T follicular helper cell (primary cell): ENCODE measurements at places on chromosomes 7 and 10.

- no peak for DNase-seq
Observed at GRCh38 chr7:49692516-49692915, 80.9 kb upstream of the VWC2 start.

DNA sequence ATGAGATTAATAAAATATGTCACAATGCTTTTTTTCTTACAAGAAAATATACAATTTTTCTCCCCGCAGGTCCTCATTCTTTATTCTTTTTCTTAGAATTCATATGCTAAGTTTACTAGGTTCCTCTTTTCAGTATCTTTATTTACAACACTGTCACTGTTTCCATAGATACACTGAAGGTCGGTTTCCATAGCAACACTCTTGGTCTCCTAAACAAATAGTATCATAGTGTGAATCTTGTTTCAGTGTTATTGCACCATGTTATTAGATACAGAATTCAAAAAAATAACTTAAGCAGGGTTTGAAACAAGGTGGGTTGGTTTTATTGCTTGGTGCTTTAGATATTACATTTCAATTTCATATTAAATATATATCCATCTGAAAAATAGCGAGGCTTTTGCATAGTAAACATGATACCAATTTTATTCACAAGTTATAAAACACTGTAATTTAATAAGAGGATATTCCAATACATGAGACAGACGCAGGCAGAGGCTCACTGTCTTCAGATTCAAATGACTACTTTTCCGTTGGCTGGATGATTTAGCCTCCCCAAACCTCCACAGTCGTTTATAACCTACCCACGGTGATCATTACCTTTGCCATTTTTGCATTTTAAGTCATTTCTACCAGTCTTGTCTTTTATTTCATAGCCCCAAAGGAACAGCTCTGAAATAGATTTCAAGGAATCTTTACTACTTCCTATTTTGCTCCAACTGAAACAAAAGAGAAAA lies 88.9 kb upstream of the KLF6 start:
- DNase-seq: peak; percentile 16

DNA sequence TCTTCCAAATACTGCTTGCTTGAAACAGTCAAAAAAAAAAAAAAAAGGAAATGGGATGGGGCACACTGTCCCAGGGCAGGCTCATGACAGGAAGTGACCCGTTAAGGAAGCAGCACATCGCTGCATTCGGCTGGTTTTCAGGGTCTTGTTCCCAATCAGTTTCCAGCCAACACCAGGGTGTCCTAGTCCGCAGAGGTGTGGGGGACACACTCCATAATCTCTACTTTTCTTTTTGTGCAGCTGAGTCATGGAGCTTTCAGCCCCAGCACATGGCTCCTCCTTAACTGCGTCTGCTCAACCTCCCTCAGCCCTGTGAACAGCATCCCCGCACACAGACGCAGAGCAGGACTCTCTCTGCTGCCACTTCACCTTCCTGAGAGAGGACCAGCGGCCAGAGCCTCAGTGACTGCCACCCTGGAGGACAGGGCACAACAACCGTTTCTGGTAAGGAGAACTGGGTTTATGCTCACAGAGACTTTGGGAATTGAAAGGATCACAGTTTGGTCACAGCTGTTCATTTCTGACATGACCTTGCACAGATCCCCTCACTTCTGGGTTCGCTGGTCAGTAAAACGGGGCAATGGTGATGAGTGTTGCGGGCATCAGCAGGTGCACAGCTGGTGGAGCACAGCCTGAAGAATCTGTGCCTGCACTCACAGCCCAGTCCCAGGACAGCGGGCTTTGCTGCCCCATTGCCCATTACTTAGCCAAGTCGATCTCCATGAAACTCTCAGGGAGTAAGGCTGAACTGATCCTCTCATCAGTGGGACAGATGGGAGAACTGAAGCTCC lies at the start of gene GIMAP5:
TSS of gene GIMAP5 (plus strand) at position 154 of the 791 bp plus-strand sequence. CDS start 3,467 bp downstream, outside the sequence.
- DNase-seq: peak; percentile 32

DNA sequence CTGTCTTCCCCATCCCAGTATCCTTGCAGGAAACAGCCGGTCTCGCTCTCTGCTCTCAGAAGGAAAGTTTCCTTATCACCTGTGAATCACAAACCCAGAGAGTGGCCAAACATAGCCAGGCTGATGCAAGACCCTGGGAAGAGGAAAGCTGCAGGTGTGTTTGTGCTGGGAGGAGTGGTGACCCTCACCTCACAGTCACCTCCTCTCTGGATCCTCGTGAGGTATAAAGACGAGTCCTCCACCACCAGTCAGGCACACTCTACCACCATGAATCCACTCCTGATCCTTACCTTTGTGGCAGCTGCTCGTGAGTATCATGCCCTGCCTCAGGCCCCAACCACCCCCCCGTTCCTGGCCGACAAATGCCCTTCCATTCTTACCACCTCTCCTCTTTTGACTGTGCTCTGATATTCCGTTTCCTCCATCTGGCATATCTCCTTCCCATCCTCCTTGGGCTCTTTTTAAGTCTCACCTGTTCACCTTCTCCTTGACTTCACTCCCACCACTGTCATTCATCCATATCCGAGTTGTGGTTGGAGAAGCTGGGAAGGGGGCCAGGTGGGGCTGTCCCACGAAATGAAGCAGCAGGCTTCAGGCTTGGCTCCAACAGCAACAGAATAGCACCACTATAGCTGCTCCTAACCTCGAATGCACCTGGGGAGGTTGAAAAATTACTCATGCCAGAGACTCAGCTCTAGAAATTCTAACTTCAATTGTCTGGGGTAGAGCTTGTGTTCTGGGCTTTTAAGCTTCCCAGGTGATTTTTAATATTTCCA lies at the start of gene PRSS1:
TSS of gene PRSS1 (plus strand) at position 255 of the 776 bp plus-strand sequence. CDS start at position 268, 13 bp downstream.
- no peak for DNase-seq

GRCh38 chr7:139745678-139746143 lies 32.1 kb downstream of the HIPK2 start:
- DNase-seq: no peak

- no peak for DNase-seq
Observed at GRCh38 chr10:55224007-55224781, 423.2 kb upstream of the PCDH15 start.

GRCh38 chr10:131259535-131259934 lies 52.0 kb downstream of the TCERG1L start:
- no peak for DNase-seq

DNA sequence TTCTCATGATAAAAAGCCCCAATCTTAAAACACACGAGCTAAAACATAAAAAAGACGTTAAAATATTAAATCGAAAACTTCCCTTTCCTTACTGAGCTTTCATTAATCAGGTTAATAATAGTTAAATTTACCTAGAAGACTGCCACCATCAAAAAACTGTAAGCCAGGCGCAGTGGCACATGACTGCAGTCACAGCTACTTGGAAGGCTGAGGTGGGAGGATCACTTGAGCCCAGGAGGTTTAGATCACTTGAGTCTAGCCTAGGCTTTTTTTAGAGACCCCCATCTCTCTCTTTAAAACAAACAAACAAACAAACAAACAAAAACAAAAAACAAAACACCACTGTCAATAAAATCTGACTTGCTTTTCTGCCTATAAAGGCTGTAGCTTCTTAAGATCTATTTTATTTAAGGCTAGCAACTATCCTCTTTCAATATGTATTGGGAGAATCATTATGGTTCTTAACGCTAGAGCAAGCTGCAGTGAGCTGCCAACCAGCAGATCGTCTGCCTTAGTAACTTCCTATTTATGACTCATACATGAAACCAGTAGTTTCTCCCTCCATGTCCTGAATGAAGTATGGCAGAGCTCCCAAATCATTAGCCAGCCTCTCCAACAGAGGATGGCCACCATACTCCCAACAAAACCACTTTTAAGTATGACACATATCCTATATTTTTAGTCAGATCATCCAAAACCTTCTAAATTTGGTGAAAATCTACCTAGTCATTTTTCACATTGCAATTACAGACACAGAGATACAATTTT lies 163.7 kb downstream of the SRPK2 start:
- no peak for DNase-seq

DNA sequence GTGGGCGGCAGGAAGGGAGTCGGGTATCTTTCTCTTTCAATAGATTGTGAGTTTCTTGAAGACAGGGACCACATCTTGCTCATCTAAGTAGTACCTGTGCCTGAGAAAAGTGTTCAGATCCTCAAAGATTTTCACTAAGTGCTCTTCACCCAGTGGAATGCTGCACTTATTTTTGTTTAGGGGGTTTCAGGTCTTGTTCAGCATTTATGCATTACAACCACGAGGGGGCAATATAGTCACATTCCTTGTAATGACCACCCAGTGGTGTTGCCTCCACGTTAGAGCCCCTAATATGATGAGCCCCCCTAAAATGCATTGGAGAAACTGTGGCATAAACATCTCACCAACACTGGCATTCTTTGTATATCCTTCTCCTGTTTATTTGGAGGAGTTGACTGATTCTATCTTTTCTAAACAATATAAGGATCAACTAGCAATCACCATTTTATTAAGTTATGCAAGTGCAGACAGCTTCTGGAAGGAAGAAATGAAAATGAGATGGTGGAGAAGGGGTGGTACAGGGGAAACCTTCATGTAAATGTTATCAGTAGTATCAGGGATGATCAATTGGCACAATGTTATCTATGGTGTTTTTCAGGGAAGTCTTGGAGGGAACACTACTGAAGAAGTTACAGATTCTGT lies 3.1 kb upstream of the PAPSS2 start:
- no peak for DNase-seq
